ENCODE measurements at places on chromosomes 4 and X.
A peak's percentile ranks its signal among the peaks of the same experiment; 100 is the strongest.

GRCh38 chrX:151852294-151852693, 60.4 kb upstream of the MAGEA4 start:
- peak; percentile 1 for DNase-seq

- DNase-seq, result no peak
Measured at GRCh38 chr4:3677748-3678070, 88.5 kb upstream of the ADRA2C start.

DNA sequence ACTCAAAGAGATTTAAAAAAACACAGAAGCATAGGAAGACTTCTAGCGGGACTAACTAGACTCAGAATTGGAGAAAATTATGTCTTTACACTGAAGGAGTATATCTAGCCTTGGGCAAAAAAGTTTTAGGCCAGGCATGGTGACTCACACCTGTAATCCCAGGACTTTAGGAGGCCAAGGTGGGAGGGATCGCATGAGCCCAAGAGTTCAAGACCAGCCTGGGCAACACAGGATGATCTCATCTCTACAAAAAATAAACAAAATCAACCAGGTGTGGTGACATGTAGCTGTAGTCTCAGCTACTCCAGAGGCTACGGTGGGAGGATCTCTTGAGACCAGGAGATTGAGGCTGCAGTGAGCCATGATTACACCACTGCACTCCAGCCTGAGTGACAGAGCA, 99.5 kb downstream of the NEUROG2 start:
- no peak for DNase-seq

DNA sequence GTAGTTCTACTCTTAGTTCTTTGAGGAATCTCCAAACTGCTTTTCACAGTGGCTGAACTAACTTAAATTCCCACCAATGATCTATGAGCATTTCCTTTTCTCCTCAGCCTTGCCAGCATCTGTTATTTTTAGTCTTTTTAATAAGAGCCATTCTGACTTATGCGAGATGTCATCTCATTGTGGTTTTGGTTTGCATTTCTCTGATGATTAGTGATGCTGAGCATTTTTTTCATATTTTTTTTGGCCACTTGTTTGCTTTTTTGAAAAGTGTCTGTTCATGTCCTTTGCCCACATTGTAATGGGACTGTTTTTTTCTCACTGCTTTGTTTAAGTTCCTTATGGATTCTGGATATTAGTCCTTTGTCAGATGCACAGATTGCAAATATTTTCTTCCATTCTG, 21.5 kb upstream of the PHKA1 start:
- DNase-seq, result no peak

- no peak for DNase-seq
Measured at GRCh38 chr4:160212078-160212477, 1109.2 kb downstream of the RAPGEF2 start.

DNA sequence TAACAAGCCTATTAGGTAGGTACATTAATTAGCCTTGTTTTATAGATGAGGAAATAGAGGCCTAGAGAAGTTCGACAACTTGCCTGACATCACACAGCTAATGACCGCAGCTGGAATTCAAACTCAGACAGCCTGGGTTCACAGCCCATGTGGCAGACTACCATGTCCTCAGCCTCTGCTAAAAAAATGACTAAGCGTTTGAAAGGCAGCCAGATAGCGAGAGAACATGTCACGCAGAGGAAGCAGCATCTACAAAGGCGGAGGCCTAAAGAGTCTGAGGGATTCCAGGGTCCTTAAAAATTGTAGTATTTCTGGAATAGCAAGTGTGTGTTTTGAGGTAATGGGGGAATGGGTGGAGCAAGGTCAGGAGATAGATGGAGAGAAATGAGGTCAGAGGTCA, 33.2 kb upstream of the BMP15 start:
- DNase-seq, result peak; percentile 1

- DNase-seq, result peak; percentile 21
Measured at GRCh38 chr4:3387943-3388361, 53.8 kb upstream of the HGFAC start.

- DNase-seq, result no peak
Measured at GRCh38 chr4:152064753-152065152, 303.9 kb upstream of the GATB start.

GRCh38 chr4:147984065-147984777, 252.3 kb downstream of the ARHGAP10 start:
- DNase-seq, result peak; percentile 31

DNA sequence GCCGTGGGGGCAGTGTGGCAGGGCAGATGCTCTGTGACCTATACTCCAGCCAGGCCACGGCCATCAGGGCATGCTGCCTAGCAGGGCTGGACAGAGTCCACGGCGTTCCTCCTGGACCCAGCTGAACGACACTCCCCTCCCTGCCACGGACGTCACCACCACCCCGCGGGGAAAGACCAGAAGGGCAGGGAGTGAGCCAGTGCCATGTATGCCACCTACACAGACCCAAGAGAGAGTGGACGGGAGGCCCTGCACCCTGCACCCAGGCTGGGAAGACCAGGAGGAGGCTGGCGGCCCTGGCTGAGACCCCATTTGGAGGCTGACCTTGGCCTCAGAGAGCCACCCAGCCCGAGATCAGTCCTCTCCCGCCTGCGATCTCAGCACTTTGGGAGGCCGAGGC, 101.9 kb downstream of the FAM53A start:
- no peak for DNase-seq

- DNase-seq, result peak; percentile 39
Measured at GRCh38 chrX:111445485-111445884, 33.5 kb upstream of the DCX start.

- no peak for DNase-seq
Measured at GRCh38 chr4:160265836-160266235, 1163.0 kb downstream of the RAPGEF2 start.

DNA sequence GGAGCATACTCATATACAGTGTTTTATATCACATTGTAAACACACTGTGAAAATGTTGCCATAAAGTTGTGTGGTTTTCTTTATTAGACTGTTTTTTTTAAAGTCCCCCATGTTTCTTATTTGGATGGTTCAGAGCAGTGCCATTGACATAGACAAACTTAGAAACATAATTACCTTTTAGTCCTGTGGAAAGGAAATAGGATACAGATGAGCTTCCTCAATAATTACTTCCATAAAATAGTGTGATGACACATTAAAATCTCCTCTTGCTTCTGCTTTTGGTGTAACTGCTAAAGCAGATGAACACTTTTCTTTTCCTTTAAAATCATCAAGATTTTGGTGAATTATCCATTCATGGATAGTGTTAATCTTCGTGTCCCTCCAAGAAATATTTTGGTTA, 52.9 kb upstream of the LIMCH1 start:
- no peak for DNase-seq

DNA sequence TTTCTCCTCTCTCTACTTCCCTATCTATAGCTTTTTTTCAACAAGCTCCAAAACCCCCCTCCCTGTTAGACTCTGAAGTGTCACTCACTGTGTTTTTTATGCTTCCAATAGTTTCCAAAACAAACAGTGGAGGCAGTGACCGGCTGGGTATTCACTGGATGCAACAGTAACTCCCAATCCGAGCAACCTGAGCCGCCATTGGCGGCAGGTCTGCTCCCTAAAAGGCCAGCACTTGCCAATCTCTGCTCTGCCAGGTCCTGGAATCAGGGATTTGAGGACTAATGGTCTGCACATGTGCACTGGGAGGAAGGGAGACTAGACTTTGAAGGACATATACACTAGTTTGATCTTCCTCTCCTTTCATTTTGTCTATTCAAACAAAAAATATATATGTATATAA, 7.1 kb downstream of the TBX22 start:
- no peak for DNase-seq

GRCh38 chrX:3215249-3215648, 131.2 kb downstream of the MXRA5 start:
- DNase-seq, result no peak

DNA sequence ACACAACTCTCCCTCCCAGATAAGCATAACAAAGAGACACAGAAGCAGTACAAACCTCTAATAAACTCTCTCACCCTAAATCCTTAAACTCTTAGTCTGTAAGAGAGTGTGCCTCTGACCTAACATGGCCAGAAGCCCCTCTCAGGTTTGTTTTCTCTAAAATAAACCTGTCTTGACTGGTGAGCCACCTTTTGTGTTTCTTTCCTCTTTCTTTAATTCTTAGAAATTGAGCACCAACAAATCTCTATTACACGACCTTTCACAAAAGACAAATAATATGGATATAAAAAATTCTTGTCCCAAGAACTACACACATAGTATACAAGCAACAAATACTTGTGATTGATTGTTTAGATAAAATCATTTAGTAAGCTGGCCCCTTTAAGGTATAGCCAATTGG, 573.7 kb downstream of the EPHA5 start:
- no peak for DNase-seq
